Activated CD8-positive, alpha-beta memory T cell treated with anti-CD3 and anti-CD28 coated beads for 48 hours (primary cell): ENCODE measurements at places on chromosomes 12 and 14.

- no peak for DNase-seq
These were observed 118.1 kb upstream of the FOXN3 start for GRCh38 chr14:89534902-89535685.

- no peak for DNase-seq
These were observed 24.2 kb downstream of the FLRT2 start for GRCh38 chr14:85554106-85554505.

GRCh38 chr14:55389330-55389729 lies 22.3 kb downstream of the ATG14 start:
- DNase-seq: no peak

- DNase-seq: no peak
These were observed 36.7 kb downstream of the RERG start for GRCh38 chr12:15184484-15184883.

DNA sequence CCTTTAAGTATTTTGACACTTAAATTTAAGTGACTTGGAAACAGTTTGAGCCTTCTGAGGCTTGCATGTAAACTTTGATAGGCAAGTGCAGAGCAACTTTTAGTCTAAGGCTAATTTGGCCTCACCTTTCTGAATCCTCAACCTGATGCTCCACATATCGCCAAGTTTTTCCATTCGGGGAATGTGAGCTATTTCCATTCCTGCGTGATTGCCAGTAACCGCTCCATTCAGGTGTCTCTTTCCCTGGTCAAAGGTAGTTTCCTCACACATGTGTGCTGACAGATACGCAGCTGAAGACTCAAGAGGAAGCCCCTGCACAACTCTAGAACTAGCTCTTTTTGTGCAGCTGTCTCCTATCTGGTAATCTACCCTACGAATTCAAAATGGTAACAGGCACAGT lies 25.4 kb upstream of the FUT8 start:
- DNase-seq: no peak

- DNase-seq: no peak
These were observed 209.1 kb downstream of the CCDC59 start for GRCh38 chr12:82149045-82149444.

DNA sequence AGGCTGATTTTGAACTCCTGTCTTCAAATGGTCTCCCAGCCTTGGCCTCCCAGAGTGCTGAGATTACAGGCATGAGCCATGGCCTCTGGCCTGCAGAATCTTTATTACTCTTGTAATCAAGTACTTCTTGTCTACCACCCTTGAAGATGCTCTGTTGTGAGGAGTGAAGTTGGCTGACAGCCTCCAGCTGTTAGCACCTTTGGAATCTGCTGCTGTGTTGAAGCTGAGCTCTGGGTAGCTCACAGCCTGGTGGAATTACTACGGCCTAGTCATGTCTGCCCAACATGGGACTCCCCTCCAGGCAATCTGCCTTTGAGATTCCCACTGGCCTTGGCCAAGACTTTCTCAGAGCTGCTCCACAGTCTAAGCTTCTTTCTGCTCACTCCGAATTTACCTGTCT lies 5.8 kb upstream of the C12orf75 start:
- DNase-seq: no peak

DNA sequence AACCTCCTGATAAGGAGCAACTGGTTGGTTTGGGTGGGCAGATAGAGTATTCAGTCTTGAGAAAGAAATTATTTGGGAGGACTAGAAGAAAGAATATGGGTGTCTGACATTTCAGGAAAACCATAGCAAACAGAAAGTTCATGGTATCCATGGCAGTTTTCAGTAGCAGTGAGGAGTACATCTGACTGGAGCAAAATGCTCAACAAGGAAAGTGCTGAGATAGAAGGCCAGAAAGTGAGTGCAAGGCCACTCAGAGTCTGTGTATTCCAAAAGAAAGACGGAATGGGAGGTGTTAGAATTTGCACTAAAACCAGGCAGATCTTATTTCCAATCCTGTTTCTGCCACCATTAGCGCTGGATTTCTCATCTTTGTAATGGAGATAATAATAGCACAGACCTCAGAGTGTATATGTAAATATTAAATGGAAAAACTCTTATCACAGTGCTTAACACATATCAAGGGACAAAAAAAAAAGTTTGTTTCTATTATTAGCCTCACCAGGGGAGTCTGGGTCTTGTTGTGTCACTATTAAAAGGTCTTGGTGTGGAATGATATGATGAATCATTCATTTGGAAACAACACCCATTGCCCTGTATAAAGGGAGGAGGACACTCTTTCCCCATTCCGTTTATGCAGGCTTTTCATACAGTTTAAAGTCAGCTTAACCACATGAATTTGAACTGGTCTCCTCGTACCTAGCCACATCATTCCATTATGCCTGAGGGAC lies 349.8 kb downstream of the IPO8 start:
- no peak for DNase-seq

- no peak for DNase-seq
These were observed 607.1 kb downstream of the SOX5 start for GRCh38 chr12:23342407-23342806.

DNA sequence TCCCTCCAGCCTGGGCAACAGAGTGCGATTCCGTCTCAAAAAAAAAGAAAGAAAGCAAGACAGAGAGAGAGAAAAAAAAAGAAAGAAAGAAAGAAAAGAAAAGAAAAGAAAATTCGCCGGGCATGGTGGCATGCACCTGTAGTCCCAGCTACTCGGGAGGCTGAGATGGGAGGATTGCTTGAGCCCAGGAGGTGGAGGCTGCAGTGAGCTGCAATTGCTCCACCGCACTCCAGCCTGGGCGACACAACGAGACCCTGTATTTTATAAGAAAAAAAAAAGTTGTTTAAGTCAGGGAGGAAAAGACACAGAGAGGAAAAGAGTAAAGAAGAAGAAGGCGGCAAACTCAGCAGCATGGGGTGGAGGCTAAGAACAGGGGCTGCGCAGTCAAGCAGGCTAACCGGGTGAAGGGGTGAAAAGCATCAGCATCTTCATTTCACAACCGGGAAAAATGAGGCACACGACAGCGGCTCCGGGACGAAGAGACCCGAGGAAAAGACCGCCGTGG lies 557 bp upstream of the FICD start:
- DNase-seq: no peak

DNA sequence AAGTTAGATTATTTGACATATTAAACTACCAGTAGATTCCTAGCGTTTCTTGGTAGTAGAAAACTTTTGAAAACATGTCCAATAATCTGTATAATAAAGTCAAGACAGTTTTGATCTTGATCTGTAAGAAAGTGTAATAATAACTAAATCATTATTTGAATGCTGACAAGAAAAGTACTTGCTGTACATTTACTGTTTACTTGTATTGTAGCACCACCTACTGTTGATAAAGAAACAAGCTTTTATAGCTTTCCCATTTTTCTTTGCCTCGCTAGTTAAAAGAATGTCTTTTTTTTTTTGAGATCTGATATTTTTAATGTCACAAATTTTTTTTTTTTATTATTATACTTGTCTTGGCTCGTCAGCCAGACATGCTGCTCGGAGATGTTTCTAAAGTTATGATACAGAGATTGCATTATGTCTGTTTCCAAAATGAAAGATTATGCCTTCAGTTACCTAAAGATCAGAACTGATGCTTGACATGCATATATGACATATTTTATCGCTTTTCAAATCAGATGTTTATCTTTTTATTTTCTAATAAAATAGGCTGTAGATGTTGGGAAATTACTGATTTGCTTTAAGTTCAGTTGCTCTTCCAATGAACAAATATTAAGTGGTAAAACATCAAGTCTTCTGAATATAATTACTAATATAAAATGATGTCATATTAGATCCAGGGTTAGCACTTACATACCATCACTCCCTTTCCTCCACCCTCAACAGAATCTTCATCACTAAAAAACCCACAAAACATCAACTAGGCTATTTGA lies 140.5 kb downstream of the AKAP6 start:
- no peak for DNase-seq

GRCh38 chr14:58763210-58763609 lies 125.4 kb downstream of the DACT1 start:
- no peak for DNase-seq

- DNase-seq: no peak
These were observed 3.9 kb upstream of the HDAC7 start for GRCh38 chr12:47823422-47824086.
